ENCODE measurements at places on chromosomes 12 and 14.

DNA sequence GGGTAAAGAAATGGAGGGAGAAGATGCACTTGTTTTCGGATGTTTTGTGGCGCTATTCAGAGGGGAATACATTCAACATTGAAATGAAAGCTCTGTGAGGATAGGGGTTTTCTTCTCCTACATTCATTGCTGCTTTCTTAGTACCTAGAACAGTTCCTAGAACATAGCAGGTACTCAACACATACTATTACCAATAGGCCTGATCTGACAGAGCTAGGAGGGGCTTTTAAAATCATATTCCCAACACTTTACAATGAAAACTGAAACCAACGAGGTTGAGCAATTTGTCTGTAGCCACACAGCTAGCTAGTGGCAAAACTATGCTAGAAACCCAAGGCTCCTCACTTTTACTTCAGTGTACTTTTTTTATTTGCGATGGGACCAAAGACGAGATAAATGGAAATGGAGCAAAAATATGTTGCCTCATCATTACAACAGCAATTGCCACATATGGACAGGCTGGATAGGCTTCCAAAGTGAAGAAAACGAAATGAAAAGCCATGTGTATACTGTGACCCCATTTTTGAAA lies 23.1 kb upstream of the IL22 start:
- DNase-seq, result no peak

DNA sequence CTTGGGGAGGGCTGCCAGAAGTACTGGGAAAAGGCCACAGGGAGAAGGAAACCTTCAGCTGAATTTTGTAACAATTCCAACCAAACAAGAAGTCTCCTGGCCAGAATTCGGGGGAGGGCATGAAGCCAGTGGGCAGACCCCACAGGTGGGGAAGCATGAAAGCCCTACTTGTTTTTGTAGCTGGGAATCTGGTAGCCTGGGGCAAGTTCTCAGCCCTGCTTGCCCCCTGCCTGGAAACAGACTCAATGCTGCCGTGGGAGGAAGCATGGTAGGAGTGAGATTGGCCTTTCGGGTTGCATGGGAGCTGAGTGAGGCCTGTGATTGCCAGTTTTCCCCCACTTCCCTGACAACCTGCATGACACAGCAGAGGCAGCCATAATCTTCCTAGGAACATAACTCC lies 259.2 kb upstream of the RMST start:
- DNase-seq, result no peak

DNA sequence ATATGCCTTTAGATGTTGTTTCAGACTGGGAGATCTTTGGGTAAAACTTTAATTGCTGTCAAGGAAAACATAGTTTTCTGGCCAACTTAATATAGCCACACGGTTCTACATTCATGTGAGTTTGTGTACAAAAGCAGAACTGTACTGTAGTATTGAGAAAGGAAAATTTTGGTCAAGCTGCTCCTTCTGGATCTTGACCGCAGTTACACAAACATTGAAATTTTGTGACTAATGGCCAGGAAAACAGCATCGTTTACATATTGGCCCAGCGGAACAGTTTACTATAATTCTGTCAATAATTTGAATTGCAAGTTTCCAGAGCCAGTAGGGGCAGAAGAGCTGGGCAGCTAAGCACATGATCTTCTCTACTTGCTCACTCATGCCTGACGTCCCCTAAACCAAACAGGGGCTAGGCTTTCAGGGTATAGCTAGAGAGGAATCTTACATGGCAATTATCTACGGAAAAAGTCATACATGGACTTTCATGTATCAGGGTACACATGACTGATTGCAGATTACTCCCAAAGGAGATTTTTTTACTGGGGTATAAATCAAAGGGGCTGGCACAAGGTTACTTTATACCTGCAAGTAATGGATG lies 11.4 kb upstream of the ART4 start:
- no peak for DNase-seq

- DNase-seq, result no peak
Measured at GRCh38 chr12:77850129-77850528, 19.4 kb downstream of the NAV3 start.

GRCh38 chr12:6970096-6970527 lies 352 bp downstream of the PHB2 start:
- no peak for DNase-seq

DNA sequence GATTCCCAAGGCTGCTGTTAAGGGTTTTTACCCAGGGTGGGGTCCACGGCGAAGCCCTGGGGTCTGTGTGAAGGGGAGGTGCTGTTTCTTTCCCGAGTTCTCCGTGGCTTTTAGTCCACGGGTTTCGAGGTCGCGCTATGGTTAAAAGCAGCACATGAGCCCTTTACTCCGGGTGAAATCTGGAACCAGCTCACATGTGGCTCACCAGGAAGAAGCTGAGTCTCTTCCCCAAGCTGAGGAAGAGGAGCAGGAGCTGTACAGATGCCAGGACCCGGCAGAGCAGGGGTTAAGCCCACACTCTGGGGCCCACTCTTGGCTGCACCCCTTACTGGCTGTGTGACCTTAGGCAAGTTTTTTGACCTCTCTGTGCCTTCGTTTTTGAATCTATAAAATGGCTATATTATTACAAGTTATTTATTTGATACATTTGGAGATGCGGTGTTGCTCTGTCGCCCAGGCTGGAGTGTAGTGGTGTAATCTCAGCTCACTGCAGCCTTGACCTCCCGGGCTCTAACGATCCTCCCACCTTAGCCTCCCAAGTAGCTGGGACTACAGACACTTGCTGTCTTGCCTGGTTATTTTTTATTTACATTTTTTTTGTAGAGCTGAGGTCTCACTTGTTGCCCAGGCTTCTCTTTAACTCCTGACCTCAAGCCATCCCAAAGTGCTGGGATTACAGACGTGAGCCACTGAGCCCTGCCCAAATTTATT lies 266.3 kb downstream of the AACS start:
- DNase-seq, result no peak

GRCh38 chr12:107929436-107929835 lies 154.9 kb downstream of the ASCL4 start:
- peak; percentile 58 for DNase-seq

DNA sequence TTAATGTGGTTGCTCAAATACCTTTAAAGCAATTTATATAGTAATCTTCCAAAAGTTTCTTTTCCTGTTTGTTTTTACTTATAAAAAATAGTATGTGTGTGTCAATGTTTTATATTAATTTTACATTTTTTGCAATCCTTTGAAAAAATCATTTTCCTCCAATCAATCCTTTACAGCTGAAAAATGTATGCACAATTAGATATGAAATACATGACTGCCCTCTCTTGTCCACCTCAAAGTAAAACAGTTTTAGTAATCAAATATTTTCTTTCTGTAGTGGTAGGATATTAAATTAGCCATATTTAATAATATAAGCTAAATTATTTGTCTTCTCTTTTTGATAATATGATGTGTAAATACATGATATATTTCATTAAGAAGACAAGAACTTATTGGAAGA lies 269.9 kb downstream of the ADAMTS20 start:
- peak; percentile 23 for DNase-seq

GRCh38 chr14:105145381-105146180 lies 23.0 kb downstream of the JAG2 start:
- DNase-seq, result no peak

GRCh38 chr14:23636317-23637211 lies at the start of gene DHRS2:
Gene DHRS2 (plus strand): TSS chr14:23636364. CDS start chr14:23638865, 2,501 bp downstream.
- DNase-seq, result no peak

- DNase-seq, result no peak
Measured at GRCh38 chr12:116495260-116495659, 63.9 kb upstream of the MAP1LC3B2 start.

DNA sequence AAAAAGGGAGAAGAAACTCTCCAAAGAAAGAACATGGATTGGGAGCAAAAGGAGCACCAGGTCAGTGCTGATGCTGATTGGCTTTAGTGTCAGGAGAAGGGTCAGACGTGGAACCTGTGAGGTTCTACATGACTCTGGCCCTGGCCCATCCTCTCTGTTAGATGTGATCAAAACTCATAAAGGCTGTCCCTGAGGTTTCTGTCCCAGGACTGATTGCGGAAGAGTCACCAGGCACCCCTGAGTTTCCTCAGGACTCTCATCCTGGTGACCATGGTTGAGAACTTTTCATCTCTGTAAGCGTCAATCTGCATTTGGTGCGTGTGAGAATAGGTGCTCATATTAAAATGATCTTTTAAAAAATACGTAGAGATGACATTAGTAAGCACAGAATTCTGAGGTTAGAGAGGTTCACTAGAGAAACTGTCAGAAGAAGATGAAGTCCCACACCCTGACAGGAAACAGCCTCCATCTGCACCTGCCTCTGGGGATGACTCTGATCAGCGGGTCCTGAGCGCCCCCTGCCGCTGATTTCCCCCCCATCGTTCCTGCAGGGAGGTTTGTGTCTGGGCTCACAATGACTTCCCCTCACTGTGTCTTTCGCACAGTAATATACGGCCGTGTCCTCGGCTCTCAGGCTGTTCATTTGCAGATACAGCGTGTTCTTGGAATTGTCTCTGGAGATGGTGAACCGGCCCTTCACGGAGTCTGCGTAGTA lies 741.8 kb downstream of the TMEM121 start:
- no peak for DNase-seq

GRCh38 chr14:54774824-54775223 lies 127.8 kb downstream of the GCH1 start:
- no peak for DNase-seq

DNA sequence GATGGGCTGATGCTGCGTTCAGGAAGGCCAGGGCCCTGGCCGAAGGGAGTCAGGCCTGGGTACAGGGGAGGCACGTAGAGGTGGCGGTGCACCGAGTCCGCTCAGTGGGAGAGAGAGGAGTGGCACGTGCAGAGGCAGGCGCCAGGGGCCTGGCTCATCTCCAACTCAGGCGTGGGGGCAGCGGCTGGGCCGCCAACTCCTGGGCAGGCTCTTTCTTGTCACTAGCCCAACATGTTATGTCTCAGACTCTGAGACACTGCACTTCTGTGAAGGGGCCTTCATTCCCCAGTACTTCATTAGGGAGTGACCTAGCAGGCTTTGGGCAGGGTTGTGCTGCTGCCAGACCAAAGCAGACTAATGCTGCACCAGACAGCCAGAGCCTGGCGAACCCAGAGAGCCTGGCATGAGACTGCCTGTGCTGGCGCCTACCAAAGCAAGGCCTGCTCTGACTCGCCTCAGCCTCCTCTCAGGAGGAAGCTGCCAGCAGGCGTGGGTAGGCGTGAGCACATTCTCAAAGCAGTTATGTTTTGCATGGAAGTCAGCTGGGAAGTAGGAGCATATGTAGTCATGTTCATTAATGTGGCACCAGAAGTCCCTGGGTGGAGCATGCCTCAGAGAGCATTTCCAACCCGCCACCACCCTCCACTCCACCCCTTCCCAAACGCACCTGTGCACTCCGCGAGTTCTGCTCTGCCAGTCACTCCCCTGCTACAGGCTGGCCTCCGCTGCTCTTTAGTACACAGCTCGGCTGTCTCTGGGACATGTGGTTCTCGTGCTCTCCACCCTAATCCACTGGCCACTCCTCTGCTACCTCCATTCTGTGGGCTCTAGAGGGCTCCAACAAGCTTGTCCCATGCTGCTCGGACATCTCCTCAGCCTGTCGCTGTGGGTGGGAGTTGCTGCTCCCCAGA lies 9.7 kb downstream of the CKB start:
- DNase-seq, result no peak

- DNase-seq, result no peak
Measured at GRCh38 chr14:103521951-103522563, 573 bp downstream of the CKB start.

- no peak for DNase-seq
Measured at GRCh38 chr12:68131867-68132414, 27.6 kb downstream of the IFNG start.

DNA sequence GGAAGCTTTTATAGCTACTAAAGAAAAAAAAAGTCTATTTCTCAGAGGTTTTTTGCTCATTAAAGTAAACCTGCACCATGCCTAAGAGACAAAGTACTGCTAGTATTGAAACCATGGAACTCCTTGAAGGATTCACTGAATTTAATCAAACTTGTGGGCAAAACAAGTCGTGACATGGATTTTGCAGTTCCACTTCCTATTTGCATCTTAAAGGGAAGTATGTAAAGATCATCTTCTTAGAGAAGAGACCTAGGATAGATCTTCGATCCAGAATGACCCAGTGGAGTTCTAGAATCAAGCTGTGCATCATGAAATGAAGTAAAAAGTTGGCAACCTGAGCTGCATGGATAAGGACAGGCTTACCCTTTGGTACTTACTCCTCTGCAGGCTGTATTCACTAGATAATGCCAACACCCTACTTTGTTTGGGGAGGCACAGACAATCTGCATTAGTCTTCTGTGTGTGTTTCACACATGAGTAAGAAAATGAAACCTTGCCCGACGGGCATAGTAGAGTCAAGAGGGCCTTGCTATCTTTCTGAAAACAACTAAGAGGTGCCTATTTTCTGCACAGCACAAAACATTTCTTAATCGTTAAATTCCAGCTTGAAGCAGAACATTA lies 1.9 kb downstream of the GNG2 start:
- no peak for DNase-seq

GRCh38 chr14:20730891-20731290 lies 14.8 kb upstream of the EDDM3A start:
- DNase-seq, result no peak

- DNase-seq, result no peak
Measured at GRCh38 chr12:32069731-32070130, 36.9 kb upstream of the BICD1 start.

GRCh38 chr14:104387022-104388010 lies 192.2 kb upstream of the C14orf180 start:
- no peak for DNase-seq

GRCh38 chr14:21109377-21110138 lies 8.7 kb downstream of the TMEM253 start:
- no peak for DNase-seq

- no peak for DNase-seq
Measured at GRCh38 chr14:21236948-21237797, 32.1 kb downstream of the HNRNPC start.

- DNase-seq, result no peak
Measured at GRCh38 chr12:20376984-20377383, 8.6 kb downstream of the PDE3A start.

All from COLO829 (cell line).